ENCODE measurements at places on chromosomes 7 and 10.

- DNase-seq = no peak
Measured at GRCh38 chr7:134870156-134870555, 90.7 kb downstream of the CALD1 start.

GRCh38 chr7:7323352-7323751 lies 141.0 kb downstream of the C1GALT1 start:
- no peak for DNase-seq

DNA sequence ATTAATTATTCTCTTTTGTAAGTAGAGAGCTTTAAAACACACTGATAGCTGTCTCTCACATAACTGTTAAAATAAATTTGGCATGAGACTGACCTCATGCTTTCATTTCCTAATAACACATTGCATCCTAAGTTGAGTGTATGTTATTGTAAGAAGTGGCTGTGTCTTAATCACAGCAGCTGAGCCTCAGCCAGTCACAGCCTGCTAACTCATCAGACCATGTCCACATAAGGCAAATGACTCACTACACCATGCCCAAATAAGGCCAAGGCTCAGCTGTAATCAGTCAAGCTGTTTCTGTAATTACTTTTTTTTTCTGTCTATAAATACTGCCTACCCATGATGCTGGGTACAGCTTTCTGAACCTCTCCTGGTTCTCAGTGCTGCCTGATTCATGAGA lies 860.9 kb downstream of the XPNPEP1 start:
- no peak for DNase-seq

- DNase-seq = no peak
Measured at GRCh38 chr10:31381766-31382316, 62.8 kb downstream of the ZEB1 start.

GRCh38 chr7:47765373-47765979 lies 182.8 kb downstream of the PKD1L1 start:
- DNase-seq = no peak

DNA sequence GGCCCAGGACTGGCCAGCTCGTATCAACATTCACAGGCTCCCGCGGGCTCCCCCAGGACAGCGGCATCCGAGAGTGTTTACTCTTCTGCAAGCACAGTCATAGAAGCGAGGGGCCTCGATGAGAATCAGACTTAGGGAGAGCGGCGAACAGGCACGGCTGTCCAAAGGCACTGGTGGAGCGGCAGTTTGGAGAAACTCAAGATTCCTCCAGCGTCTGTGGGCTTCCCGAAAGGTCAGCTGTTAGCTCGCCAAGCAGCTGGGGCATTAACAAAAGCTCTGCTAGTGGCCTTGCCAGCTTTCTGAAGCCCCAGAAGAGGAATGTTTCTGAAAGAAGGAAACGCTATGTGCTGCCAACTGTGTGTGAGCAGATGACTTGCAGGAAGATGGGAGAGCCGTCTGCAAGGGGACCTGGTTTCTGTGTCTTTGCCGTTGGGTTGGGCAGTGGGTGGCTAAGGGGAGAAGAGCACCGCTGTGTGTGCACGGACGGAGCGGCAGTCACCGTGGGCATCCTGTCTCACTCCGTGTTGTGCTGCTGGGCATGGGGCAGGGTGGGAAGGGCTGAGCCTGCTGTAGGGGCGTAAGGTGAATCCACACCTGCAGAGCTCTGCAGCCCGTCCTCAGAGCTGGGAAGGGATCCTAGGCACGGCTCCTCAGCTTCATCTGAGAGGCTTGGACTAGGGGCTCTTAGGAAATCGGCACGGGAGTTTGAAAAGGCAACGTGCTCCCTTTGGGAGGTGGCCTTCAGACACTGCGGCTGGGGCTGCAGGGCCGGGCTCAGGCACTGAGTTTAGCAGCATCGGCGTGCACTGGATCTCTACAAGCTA lies 42.1 kb downstream of the AMZ1 start:
- peak; percentile 52 for DNase-seq

- DNase-seq = no peak
Measured at GRCh38 chr10:74293686-74294371, 142.8 kb downstream of the ADK start.

GRCh38 chr10:7389346-7389745 lies 21.5 kb downstream of the SFMBT2 start:
- no peak for DNase-seq

DNA sequence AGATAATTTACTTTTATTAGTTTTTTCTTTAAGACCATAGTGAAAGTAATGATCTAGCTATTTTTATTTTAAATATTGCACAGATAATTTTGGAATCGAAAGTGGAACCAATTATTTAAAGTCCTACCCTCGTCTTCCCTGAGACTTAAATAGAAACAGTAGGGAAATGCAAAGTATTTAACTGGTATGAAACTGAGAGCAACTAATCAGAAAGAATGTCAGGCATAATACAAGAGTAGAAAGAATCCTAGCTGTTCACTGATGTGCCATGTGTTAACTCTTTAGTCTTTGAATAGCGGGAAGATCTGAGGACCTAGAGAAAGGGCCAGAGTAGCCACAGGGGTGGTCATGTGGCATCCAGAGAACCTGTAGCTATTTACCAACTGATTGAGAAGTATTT lies 630.0 kb downstream of the NRG3 start:
- DNase-seq = no peak

GRCh38 chr7:29471444-29472138 lies 92.0 kb upstream of the PRR15 start:
- DNase-seq = no peak
